ENCODE measurements at places on chromosomes 11 and 22. TPM values are rescaled to one million over a fixed set of nuclear protein-coding genes. Genes with fewer than 3 reads are reported as not detected.

Gene POU2AF3
- 3.2 TPM for total RNA-seq

Gene ASRGL1
- total RNA-seq: 5.6 TPM

Gene OR5A1
- not detected for total RNA-seq

Gene WT1
- 32.7 TPM for total RNA-seq

Gene FGF19
- total RNA-seq: not detected

Gene RAG2
- total RNA-seq: not detected

DNA sequence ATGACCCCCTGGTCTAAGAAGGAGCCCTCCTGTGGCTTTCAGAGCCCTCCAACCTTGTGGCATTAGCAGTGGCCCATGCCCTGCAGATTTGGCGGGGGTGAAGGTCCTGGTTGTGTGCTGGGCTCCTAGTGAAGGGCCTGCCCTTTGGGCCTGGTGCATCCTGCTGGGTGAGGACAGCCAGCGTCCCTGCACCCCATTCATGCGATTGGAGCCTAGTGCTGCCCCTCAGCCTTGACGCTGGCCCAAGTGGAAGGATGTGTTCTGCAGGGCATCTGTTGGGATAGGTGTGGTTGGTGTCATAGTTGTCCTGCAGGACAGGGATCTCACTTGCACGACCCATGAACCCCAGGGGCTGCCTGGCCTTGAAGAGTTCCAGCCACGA, 28.1 kb upstream of the DGCR8 start:
- DNase-seq: no peak

DNA sequence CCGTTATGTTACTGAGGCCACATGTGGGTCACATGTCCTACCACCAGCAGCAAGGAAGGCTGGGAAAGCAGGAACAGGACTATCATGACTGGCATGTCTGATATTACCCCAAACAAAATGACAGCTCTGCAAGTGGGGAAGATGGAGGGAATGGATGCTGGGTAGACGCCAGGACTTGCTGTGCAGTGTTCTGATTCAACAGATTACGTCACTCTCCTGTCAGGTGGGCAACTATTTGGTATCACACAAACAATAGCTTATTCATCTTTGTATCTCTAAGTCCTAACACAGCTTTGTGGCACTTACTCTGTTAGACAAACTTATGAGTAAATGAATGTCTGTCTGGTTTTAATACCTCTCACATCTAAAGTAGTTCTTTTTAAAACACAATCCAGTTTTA, 105.2 kb downstream of the SPON1 start:
- no peak for DNase-seq

DNA sequence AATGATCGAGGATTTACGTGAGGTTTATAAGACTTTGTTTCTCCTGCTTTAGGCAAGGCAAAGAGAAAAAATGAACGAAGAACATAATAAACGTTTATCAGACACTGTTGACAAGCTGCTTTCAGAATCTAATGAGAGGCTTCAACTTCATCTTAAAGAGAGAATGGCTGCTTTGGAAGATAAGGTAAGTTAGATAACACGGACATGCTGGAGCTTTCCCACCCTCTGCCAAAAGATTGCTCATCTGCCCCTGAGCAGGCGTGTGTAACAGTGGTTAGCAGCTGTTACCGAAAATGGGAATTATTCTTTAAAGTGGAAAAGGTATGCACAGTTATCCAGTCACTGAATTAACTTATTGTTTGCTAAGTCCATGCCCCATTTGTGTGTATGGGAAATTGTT, 62.8 kb upstream of the CTTN start:
- no peak for DNase-seq

DNA sequence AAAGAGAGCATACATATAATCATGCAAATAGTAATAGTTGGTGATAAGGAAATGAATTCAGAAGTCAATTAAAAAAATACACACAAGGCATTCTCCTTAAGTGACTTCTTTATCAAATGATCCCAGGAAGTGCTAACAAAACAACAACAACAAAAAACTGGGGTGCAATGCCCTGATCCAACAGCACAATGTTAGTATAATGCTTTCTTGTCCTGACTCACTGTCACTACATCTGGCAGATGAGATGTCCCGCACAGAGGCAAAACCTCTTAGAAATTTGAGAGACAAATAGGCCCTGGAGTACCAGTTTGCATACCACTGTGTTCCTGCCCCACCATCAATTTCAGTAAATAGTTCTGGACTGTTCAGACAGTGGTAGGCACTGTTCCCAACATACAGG, 11.0 kb upstream of the AMBRA1 start:
- DNase-seq: no peak

DNA sequence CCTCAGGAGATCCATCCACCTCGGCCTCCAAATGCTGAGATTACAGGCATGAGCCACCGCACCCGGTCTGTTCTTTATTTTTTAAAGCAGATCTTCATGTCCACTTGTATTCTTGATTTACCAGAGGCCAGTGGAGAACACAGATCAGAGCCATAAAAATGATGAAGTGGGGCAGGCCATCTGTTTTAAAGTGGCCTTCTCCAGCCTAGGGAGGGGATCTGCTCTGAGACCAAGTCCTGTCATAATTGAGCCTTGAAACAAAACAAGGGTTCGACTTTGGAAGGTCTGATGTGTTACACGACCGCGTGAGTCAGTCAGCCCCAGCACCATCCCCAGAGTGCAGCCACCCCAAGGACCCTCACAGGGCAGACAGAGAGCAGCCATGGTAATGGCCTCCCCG, 27.5 kb downstream of the ABCC8 start:
- no peak for DNase-seq

DNA sequence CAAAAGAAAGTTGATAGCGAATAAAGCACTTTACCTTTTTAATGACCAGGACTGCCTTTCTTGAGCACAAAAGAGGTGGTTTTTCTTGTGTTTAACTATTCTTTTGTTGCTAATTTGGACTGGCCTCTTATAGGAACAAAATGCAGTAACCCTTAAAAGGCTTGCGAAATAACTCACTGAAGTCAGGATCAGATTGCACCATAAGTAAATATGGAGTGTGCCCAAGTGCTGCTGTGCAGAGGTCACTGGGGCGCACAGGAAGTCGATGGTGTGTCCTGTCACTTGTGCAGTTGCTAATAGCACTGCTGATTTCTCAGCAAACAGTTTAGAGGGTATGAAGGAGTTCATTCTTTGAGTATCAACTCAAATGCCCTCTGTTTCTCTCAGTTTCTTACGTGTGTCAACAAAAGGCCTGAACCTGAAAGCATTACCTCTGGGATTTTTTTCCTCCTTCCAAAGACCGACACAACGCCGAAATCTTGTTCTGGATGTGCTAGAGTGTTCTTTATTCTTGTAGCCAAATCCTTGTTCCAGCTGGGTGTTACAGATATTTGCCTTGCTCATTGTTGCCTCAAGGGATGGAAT, 71.3 kb downstream of the ATXN10 start:
- no peak for DNase-seq

DNA sequence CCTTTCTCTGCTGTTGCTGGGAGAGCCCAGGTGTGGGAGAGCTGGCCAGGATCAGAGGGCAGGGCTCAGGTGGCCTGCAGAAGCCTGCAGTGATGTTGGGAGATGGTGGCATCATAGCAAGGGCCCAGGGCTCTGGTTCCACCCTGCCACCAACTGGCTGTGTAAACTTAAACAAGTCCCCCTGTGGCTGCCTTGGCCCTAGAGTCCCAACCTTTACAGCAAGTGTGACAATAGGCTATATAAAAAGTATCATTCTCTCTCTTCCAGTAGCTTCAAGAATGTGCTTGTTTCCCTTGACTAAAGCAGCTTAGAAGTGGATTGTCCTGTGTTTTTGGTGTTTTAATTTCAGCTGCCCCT, 201.8 kb upstream of the E2F8 start:
- no peak for DNase-seq

GRCh38 chr11:120859552-120860295, 164.2 kb upstream of the TBCEL start:
- DNase-seq: no peak

GRCh38 chr11:13288375-13289029, 10.9 kb downstream of the BMAL1 start:
- no peak for DNase-seq

- no peak for DNase-seq
These were observed 151.2 kb downstream of the DBX1 start for GRCh38 chr11:20008871-20009644.

DNA sequence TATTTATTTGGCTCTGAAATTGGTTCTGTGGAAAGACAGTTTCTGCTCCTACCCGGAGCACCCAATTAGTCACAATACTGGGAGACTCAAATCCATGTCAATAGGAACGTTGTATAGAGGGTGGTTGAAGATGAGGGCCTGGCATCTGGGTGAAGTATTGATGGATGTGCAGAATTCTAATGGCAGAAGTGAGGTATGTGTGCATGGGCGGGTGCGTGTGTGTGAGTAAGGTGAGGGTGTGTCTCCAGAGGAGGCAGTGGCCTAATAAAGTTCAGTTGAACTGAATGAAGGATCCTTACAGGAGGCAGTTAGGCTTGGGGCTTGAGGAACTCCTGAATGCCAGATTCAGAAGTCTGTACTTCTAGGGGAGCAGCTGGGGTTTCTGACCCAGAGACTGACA, 71.8 kb upstream of the B3GAT1 start:
- no peak for DNase-seq

DNA sequence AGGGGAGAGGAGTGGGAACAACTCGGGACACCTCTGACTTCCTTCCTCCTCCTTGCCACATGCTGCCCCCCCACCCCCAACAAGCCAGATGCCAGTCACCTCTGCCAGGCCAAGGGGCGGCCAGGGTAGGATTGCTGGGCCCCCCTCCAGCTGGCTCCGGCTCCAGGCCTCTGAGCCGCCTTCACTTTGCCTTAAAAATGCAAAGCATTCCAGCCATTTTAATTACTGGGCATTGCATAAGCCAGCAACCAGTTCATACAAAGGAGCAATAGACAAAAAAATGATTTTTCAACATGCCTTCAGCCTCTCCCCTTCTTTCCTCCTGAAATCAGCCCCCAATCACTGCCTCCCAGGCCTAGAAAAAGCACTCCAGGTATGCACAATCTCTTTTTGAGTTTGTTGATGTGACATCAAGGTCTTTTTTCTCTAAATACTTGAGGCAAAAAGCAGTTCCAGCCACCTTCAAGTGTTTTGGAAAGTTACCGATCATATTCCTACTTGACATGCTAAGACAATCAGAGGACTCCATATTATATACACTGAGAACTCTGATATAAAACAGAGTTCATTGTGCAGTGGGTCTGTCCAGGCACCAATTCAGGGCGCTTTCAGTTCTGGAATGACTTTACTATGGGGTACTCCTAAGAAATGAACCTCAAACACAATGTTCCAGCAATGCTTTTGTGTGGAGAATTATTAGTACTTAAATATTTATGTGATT, 12.4 kb upstream of the TIMP3 start:
- no peak for DNase-seq

DNA sequence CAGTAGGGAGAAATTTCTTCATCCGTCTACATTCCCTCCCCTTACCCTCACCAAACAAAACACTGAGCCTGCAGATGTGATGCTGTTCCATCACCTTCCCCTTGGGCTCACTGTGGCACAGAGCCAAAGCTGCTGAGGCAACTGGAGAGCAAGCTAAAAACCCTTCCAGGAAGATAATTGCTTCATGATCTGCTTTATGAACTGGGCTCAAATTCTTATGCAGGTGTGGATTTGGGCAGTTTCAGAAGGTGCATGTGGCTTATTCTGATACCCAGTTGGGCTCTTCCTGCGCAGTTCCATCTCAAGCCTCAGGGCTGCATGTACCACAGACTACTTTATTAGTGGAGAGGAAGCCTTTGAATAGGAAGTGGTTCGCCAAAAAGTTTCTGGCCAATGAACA, 58.3 kb downstream of the AAMDC start:
- DNase-seq: no peak

GRCh38 chr11:115505175-115505574, 960 bp upstream of the CADM1 start:
- no peak for DNase-seq

DNA sequence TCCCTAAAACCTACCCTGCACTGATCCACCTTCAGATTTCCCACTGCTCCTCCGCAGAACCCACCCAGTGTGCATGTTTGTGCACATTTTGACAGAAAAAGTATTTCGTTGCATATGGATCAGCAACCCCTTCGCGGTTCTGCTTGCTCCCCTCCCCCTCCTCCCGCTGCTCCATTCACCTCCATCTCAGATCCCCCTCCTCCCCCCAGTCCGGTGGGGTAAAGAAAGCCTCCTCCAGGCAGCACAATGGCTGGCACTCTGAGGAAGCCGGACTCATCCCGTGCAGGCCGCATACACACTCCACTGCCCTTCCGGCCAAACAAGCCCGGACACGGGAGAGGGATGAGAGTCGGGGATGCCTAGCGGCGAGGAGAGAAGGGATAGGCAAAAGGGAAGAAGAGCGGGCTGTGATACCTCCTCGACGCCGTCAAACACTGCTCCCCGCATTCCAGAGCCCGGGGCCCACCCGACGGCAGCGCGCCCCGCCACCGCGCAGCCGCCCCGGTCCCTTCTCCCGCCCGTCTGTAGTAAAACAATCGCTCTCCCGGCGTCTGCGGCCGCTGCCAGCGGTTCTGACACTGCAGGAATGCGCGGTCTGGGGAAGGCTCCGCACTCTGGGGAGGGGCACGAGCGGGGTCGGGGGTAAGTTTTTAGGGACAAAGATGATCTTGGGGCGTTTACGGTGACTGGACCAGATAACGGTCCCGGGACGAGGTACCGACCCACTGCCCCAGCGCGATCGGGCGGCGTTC, 915 bp downstream of the FEZ1 start:
- DNase-seq: no peak

GRCh38 chr22:30565341-30565740, 9.1 kb downstream of the GAL3ST1 start:
- DNase-seq: no peak

- DNase-seq: no peak
These were observed 743.4 kb upstream of the CNTN5 start for GRCh38 chr11:98277251-98277912.

DNA sequence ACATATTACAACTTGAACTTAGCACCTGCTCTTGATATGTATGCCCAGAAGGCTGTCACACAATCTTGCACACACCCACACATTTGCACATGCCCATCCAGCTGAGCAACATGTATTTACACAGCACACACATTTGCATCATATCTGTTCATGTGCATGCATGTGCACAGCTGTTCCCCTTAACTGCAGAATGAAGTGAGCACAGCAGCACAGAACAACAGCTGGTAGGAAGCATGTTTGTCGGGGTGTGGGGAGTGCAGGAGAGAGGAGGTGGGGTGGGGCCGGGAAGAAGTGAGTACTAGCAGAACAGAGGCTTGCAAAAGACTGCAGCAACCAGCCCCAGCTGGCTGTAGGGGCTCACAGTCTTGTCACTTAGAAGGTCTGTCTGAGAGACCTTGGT, 296.5 kb downstream of the KIRREL3 start:
- DNase-seq: no peak

- no peak for DNase-seq
These were observed 60.6 kb downstream of the RTL6 start for GRCh38 chr22:44437216-44438055.

- no peak for DNase-seq
These were observed 81.0 kb upstream of the SCUBE2 start for GRCh38 chr11:9172389-9172788.
